ENCODE measurements at places on chromosomes 12 and 14.

GRCh38 chr12:69985656-69986055, 160.6 kb downstream of the MYRFL start:
- no peak for DNase-seq

- no peak for DNase-seq
Observed at GRCh38 chr12:11829764-11830194, 180.3 kb downstream of the ETV6 start.

- peak; percentile 47 for DNase-seq
Observed at GRCh38 chr14:31025367-31026076, at the start of gene AP4S1. AP4S1 (plus strand) TSS chr14:31025649; CDS start chr14:31066197, 40,548 bp downstream.

DNA sequence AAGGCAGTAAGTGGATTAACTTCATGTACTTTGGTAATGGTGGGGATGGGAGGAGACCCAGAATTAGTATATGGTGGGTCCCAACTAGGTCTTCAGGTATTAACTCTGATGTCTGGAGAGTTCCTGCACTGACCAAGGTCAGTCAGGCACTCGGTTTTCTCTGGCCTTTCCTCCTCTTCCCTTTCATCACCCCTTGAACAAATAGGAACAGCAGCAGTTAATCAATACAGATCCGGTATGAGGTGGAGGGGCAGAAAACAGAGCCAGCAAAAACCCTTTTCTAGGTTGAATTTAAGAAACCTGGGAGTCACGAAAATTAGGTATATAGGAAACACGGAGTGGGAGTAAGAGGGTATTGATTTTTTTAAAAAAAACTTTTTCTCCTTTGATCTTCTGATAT, 4.0 kb downstream of the PFKM start:
- no peak for DNase-seq

DNA sequence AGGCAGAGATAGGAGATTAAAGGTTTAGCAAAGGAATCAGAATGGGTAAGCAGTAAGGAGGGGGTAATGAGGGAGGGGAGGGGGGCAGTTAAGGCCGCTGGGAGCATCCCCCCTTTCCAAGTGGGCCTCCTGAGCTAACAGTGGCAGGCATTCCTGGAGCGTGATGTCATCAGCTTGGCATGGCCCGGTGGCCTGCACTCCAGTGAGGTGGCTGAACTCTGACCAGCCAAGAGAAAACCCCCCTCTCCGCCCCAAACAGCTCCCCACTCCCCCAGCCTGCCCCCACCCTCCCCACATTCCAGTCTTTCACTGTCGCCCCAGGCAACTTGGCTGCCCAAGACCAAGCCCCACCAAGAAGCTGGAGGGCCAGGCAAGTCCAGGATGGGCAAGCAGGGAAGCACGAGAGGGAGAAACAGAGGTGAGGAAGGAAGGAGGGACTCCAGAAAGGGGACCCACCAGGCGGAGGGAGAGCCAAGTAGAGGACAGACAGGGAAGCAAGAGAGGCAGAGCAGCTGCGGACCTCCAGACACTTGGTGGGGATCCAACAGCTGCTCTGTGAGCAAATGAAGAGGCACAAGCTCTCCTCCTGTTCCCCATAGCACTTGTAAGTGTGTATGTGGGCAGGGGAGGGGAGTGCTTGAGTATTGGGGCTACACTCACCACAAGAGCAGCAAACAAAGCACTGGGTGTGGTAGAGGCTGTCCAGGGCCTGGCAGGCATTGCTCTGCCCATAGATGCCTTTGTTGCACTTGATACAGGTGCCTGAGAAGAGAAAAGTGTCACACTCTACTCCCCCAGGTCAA, 4.5 kb downstream of the AJUBA start:
- DNase-seq, result no peak
